Effector CD4-positive, alpha-beta T cell (primary cell): ENCODE measurements at places on chromosomes 11 and 22.

- no peak for DNase-seq
Measured at GRCh38 chr11:12801976-12802375, 127.8 kb downstream of the TEAD1 start.

DNA sequence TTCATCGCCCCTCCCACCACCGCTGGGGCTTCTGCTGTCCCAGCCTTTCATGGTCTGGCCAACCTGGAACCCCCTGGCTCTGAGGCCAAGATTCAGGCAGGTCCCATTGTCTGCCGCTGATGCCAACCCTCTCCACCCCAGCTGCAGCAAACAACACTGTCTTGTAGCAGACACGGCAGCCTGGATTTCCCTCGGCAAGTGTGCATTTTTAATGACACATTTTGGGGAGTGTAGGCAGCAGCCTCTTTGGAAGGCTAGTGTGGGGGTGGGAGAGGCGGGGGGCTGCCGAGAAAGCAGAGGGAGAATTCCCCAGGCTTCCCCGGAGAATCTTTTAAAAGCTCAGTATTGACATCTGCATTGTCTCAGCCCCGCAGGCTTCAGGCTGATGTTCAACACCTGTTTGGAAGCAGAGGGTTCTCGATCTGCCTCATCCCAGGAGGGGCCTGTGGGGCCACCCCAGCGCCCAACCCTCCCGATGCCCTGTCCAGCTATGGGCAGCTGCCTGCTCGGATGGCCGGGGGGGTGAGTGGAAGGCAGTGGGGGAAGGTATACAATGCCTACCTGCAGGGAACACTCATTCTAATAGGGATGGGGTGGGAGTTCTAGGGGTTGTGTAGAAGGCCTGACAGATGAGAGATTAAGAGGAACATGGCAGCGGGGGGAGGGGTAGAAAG, 41.5 kb downstream of the NECTIN1 start:
- no peak for DNase-seq

- no peak for DNase-seq
Measured at GRCh38 chr11:11010624-11011127, 152.8 kb upstream of the ZBED5 start.

GRCh38 chr11:90220391-90220790, 2.5 kb downstream of the CHORDC1 start:
- no peak for DNase-seq

DNA sequence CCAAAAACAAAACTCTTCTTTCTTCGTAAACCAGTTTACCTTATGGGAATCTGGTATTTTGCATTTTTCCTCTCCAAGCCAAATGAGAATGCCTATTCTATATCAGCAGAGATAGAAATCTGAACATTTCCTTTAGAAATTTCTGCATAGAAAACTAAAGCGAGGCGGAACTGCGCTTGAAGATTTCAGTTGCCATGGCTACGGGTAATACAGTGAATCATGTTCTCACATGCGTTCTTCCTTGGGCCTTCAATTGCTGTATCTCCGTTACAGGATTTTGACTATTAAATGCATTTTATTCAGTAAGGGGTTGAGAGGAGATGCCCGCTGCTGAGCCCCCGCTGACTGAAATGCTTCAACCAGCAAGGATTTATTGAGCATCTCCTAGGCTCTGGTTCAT, 108.2 kb upstream of the CRYBB3 start:
- no peak for DNase-seq

DNA sequence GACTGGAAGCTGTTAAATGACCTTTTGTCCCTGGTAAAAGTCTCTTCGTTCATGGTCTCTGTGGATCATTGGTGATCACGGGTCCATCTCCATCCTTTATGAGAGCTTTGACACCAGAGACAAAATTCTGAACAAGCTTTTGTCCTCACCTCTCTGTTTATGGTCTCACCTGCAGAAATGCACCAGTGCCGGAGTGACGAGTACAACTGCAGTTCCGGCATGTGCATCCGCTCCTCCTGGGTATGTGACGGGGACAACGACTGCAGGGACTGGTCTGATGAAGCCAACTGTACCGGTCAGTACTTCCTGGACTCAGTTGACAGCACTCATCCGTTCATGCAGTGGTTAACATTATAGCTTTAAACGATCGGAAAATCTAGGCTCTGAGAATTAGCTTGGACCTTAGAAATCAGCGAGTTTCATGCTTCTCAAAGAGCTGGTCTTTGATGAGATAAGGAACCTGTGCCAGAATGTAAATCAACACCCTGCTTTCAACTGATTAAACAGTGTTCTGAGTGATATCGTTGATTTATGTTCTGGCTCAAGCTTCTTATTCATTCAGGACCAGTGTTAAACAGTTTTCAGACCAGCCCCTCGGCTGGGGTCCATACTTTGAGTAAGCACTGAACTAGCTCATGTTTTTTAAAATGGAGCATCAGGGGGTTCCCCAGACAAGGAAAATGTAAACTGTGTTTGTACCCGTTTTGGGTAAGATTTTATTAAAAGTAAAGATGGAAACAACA, 124.5 kb upstream of the SORL1-AS1 start:
- no peak for DNase-seq

DNA sequence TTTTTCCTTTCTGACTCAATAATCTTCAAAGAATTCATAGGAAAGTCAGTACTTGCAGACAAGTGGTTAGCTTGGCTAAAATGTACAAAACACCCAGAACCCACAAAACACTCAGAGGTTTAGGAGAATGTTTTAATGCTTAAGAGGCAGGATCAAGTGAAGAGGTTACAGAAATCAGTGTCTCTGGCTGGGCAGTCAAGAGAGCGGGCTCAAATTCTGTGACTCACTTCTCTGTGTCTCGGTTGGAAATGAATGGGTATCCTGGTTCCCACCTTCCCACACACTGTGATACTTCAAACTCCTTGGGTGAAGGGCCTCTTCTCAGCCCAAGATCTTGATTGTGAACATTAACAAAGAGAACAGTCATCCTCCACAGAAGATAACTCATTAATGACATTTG, 3.8 kb downstream of the MPEG1 start:
- no peak for DNase-seq

- DNase-seq, result no peak
Measured at GRCh38 chr11:101721270-101721669, 137.5 kb upstream of the TRPC6 start.

DNA sequence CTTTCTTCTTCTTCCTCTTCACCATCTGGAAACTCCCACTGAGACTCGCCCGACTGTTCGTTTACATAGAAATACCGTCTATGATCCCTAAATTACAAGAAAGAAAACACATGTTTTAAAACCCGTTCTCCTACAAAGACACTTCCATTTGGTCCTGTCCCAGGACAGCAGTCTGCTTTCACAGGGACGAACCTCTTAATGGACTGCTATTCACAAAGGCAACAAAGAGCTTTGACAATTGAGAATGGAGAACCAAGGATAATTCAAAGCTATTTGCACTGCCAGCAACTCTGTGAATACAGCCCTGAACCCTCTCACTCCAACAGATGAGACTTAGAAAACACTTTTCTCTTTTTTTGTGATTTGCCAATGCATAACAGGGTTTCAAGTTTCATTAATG, 16.3 kb upstream of the AGBL2 start:
- no peak for DNase-seq

- no peak for DNase-seq
Measured at GRCh38 chr22:28873183-28873963, 10.0 kb upstream of the ZNRF3 start.

GRCh38 chr22:36419912-36420882, 32.4 kb upstream of the MYH9 start:
- DNase-seq, result no peak

DNA sequence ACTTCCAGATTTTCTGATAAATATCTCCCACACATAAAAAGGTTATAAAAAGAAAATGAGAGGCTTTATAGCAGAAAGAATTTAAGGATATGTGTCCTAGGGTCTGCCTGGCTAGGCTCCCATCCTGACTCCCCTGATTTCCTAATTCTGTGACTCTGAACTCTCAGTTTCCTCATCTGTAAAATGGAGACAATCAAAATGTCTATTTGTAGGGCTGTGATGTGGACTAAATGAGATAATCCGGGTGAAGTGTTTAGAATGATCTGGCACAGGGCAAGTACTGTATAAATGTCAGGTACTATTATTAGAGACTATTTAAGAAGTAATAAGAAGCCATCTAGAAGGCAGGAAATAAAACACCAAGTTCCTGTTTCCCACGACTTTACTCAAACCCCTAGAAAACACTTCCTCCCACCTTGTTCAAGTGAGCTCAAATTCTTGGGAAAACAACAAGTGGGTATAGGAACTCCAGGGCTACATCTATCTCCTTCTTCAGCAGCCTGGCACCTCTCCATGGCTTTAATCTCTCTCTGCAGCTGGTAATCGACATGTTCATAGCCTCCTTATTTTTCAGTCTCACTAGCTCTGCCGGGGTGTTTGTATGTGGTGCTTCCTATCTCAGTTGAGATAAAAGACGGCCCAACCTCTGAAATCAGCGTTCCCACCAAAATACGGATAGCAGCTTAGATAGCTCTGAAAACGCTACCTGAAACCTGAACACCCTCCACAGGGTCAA, 6.7 kb downstream of the ASCC2 start:
- no peak for DNase-seq

- no peak for DNase-seq
Measured at GRCh38 chr11:10499874-10500601, 40.9 kb downstream of the RNF141 start.

- DNase-seq, result no peak
Measured at GRCh38 chr11:32148895-32149294, 58.0 kb downstream of the RCN1 start.

GRCh38 chr11:66985508-66986177, 10.5 kb downstream of the C11orf86 start:
- no peak for DNase-seq
